ENCODE measurements at places on chromosomes 5 and 9.

DNA sequence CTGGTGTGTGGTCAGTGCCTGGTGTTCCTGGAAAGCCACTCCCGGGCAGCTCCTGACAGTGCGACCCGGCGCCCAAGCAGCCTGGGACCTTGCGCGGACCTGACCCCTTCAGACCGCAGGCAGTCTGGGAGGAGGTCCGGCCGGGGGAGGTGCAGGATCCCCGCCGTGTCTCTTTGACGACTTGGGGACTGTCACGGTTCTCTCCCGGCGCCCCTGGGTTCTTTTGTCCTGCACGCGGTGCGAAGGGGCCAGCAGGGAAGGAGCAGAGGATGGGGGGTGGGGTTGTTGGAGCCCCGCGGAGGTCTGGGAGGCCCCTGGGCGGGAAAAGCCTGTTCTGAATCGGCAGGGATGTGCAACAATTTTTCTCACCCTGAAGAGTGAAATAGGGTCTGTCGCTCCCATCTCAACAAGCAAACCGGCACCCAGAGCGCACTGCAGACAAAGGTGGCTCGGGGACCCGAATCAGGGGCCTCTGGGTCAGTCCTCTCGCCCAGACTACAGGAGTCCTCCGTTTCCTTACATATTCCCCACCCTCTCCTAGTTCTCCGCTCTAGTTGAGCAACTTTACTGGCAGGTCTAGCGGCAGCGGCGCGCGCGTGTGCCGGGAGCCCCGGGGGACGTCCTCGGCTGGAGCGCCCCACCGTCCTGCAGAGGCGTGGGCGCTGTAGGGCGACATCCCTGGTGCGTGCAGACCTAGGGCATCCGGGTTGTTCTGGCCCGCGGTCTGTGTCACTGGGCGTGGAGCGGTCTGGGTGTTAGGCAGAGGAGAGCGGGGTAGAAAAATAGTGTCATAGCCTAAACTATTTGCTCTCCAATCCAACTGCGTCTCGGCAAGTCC lies 1.2 kb downstream of the VCAN start:
- DNase-seq: no peak

- DNase-seq: no peak
These were observed 39.1 kb downstream of the CTNNA1 start for GRCh38 chr5:138792195-138792790.

GRCh38 chr5:64156261-64156660 lies 9.4 kb upstream of the RNF180 start:
- DNase-seq: no peak

- no peak for DNase-seq
These were observed 185.9 kb downstream of the DMRT2 start for GRCh38 chr9:1236061-1236460.

GRCh38 chr5:43694027-43694426 lies 91.0 kb downstream of the NNT start:
- DNase-seq: no peak

- no peak for DNase-seq
These were observed 50.4 kb upstream of the IRX2 start for GRCh38 chr5:2801577-2802525.

GRCh38 chr9:36843964-36844363 lies 190.1 kb downstream of the PAX5 start:
- DNase-seq: no peak

GRCh38 chr9:87659534-87660419 lies 66.1 kb upstream of the CTSL start:
- no peak for DNase-seq

DNA sequence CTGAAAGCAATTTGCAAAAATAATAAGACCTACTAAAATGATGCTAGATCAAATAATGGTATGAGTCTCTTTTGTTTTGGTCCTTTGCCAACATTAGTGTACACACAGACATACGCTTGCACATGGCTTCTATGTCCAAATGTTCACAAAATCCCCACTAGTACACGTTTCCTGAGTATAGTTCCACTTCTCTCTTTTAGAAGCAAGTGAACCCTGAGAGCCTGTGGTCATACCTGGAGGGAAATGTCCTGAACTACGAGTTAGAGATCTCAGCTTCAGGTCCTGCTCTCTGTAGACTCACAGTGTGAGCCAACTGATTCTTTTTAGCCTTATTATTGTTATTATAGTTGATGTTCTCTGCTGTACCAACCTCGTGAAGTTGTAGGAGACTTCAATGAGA lies 47.3 kb upstream of the ACTBL2 start:
- DNase-seq: no peak

DNA sequence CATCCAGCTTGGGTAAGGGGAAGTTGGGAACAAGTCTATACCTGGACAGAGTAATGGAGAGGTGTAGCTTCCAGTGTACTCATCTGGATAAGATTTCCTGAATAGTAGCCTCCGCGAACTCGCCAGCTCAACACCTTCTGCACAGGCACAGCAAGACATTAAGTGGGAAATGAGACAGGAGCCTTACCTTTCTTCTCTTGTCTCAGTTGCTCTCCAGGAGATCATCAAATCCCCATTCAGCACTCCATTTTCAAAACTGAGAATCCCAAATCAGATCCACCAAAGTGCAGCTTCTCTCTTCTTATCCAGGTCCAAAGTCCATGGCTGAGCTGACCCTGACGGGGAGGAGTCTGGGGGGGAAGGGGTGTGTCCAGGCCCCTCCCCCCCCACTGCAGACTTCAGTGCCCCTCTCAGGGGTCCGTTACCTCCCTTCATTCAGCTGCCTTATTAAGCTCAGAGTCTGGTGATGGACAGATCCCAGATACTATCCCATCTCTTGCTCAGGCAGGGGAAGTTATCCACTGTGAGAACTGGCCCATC lies 5.9 kb upstream of the MGAT1 start:
- DNase-seq: no peak

- DNase-seq: peak; percentile 19
These were observed 146.3 kb downstream of the SNX18 start for GRCh38 chr5:54663866-54664265.

- DNase-seq: no peak
These were observed 4.1 kb downstream of the RAPGEF6 start for GRCh38 chr5:131630963-131631350.

DNA sequence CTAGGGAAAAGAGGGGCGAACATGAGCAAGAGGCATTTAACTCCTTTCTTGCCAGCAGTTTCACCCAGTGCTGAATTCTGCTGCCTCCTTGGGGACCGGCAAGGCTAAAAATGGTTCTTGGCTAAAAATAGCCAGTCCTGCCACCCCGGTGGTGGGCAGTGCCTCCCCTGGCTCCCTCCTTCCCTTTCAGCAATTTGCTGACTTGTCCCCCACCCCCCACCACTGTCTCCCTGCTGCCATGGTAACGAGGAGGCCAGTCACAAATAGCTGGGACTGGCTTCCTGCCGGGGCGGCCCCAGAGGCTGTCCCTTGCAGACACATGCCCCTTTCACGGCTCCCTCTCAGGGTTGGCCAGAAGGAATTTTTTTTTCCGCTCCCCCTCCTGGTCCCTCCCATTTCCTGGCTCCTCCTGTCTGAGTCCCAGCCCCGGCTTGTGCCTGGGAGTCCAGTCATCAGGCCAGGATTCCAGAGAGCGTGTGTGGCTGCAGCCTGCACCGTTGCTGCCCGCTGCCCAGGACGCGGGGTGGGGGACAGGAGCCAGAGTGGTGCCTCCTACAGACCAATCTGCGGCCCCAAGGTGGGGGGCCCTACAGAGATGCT lies 130.3 kb downstream of the RGS3 start:
- peak; percentile 73 for DNase-seq

- DNase-seq: no peak
These were observed 18.1 kb downstream of the LPCAT1 start for GRCh38 chr5:1505506-1506241.

GRCh38 chr9:3509926-3510325 lies 15.9 kb downstream of the RFX3 start:
- no peak for DNase-seq

All from GOT3 (cell line).